ENCODE measurements at places on chromosomes 3 and 15.
A peak's percentile ranks its signal among the peaks of the same experiment; 100 is the strongest.

DNA sequence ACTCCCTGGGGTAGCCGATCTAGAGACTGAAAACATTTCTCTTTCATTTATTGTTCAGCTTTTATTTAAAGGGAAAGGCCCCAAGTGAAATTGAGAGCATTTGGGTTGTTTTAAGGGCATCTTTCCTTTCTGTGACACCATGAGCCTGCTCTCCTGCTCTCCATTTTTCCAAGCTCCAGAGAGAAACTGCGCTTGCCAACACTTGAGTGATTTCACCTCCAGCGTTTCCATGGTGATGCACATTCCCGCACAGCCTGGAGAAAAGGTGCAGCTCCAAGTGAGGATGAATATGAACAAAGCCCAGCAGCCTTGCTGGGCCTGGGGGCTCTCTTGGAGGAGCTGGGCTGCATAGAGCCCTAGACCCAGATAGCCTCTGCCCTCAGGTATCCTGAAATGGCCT lies 159.2 kb upstream of the PPP2R3A start:
- no peak for DNase-seq

DNA sequence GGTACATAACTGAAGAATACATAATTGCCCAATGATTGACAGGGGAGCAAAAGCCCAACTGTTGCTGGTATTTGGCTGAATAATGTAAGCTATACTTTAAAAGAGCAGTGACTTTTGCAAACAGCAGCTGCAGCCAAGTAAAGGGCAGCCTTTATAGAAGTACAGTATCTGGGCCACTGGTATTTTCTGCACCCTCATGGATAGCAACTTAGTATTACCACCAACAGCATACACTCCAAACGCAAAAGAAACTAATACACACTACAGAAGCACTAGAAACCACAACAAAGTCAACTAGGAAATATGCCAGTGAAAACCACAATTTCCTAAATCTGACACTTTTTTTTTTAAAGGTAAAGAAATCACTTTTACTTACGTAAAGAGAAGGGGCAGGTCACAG lies 206.1 kb downstream of the TIGIT start:
- no peak for DNase-seq

DNA sequence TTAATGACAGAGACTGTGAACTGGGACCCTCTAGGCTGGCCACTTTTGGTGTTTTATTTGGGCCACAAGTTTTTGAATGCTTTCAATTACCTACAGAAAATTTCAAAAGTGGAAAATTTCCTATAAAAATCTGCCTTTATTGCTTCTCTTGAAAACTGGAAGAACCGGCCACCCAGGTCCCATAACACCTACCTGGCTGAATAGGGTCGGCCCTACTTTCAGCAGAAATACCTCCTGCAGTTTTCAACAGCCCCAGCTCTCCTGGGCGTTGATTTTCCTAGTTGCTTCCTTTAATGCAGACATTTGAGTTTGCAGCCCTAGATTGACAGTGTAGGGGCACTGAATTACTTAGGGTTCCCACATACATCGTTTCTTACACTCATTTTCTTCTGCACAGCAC lies 719 bp upstream of the SRPRB start:
- DNase-seq: no peak

DNA sequence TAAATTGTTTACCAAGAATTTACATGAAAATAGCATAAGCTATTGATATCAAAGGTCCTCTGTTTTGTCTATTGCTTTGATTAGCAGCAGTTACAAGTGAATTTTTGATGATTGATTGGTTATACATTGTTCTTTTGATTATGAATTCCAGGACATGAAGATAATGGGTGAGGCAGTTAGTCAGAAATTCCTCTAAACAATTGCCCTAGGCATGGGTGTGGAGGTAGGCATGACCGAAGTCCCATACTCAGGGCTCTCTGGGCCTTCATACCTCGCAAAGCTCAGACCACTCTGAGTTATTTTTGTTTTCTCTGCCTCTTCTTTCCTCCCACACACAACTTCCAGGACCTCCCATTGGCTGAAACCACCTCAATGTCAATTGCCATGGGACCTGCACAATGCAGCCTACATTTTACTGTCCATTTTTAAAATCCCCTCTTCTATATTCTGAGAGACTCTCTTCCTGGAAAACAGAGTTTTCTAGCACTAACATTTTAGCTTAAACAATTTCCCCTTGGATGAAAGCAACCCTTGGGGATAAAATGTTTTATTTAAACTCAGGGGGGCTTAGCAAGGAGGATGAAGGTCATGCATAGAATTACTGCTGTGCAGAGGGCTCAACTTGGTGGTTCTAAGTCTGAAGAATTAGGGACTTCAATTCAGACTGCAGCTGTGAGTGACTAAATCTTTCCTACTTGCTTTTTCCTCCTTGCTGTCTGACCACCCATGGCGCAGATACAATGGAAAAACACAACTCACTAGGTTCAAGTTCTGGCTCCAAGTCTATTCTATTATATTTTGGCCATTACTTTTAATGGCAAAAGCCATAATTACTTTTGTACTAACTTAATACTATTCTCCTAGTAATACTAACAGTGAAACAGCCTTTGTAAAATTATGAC lies 594.8 kb downstream of the NTRK3 start:
- no peak for DNase-seq

- DNase-seq: no peak
These were observed 9.1 kb downstream of the CDAN1 start for GRCh38 chr15:42727750-42728381.

DNA sequence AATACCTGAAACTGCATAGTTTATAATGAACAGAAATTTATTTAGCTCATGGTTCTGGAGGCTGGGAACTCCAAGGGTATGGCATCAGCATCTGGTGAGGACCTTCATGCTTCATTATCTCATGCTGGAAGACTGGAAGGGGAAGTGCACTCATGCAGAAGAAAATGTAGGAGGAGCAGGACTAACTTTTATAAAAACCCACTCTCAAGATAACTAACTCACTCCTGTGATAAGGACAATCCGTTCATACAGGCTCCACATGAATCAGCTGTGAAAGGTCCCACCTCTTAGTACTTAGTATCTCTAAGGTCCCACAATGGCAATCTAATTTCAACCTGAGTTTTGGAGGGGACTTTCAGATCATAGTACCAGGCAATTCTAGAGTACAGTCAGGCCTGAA lies 33.6 kb upstream of the APH1B start:
- DNase-seq: no peak

DNA sequence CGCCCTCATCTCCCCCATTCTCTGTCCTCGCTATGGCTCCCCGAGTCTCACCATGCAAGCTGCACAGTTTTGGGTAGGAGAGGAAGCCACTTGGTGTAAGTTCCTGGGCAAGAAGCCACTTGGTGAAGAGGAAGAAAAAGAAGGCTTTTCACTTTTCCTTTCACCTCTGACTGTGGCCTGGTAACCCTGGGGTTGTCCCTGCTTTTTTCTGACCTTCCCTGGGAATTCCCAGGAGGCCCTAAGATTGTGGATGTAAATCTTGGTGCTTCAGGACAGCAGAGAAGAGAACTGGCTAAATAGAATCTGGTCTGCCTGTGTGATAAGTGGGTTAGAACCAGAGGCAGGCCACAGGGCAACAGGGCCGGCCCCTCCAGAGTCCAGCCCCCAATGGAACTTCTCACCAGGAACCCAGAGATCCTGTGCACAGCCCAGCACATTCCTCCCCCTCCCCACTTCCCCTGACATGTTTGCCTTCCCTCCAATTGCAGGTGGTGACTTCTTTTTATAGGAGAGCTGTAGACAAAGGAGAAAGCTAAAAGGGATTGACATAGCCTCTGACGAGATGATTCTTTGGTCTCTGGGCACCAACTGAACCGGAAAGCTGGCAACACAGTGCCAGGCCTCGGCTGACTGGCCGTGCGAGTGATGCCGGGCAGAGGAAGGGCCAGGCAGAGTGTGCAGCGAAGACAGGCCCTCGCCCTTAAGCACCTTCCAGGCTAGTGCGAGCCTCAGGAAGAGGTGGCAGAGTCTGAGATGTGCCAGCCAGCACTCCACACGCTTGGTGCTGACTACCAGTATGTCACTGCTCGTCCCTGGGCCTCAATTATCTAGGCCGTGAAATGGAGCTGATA lies 19.4 kb upstream of the SKOR1 start:
- DNase-seq: no peak

DNA sequence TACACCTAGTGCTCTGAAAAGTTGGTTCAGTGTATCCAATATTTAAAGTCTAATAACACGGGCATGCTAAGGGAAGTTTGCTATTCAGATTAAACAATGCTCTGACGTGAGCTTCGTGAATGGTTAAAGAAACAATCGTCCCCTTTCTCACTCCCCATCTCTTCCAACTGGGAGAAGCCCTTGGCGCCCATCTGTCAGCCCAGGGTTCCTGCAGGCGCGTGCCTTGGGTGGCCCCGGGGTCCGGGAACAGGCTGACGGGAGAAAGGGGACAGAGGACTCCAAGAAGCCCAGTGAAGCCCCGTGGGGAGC lies 413 bp downstream of the SEC22C start:
- no peak for DNase-seq

GRCh38 chr3:71103430-71103921 lies 480.1 kb downstream of the FOXP1 start:
- DNase-seq: peak; percentile 36

DNA sequence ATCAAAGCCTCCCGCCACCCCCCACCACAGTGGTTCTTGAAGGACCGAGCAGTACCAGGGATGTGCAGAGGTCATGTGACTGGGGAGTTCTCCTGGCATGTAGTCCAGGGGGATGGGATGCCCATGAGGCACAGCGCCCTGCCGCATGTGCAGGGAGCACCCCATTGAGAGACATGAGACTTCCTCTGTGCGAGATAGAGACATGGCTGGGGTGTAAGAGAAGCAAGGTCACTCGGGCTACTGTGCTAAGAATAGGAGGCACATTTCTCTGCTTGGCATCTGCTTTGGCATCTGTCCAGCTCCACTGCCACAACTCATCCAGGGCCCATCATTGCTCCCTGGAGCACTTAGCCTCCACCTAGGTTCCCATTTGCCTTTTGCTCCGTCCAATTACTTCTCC lies 2.4 kb upstream of the CYP1A1 start:
- DNase-seq: no peak

GRCh38 chr3:113898892-113899291 lies 48.9 kb upstream of the ZDHHC23 start:
- DNase-seq: no peak

GRCh38 chr3:103127737-103128136 lies 692.9 kb downstream of the ZPLD1 start:
- no peak for DNase-seq

- no peak for DNase-seq
These were observed 5.8 kb downstream of the ISLR start for GRCh38 chr15:74179101-74179841.

DNA sequence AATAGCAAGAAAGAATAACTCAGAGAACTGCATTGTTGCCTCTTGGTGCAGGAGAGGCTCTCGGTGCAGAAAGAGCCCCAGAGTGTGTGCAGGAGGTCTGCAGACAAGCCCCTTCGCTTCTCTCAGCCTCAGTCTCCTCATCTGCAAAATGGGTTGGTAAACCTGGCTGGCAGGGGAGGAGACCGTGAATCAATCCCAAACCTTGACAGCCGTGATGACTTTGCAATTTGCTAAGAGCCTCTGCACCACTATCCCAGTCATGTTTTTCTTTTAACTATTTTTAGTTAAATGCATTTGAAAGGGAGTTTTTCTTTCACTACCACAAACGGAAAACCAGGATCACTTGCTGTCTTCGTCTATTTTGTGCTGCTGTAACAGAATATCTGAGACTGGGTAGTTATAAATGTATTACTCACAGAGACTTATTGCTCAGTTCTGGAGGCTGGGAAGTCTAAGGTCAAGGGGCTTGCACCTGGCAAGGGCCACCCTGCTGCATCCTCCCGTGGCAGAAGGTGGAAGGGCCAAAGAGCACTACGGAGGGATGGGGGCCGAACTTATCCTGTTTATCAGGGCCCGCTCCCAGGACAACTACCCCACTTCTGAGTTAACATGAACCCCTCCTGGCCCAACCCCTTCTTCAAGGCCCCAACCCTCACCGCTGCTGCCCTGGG lies 14.2 kb upstream of the IQSEC1 start:
- no peak for DNase-seq

- no peak for DNase-seq
These were observed 25.3 kb downstream of the LRRC49 start for GRCh38 chr15:70917955-70918354.

- peak; percentile 50 for DNase-seq
These were observed at the start of gene GYG1 for GRCh38 chr3:148991219-148992026. Gene GYG1 (plus strand): TSS chr3:148991540. CDS start chr3:148991641, 101 bp downstream.

DNA sequence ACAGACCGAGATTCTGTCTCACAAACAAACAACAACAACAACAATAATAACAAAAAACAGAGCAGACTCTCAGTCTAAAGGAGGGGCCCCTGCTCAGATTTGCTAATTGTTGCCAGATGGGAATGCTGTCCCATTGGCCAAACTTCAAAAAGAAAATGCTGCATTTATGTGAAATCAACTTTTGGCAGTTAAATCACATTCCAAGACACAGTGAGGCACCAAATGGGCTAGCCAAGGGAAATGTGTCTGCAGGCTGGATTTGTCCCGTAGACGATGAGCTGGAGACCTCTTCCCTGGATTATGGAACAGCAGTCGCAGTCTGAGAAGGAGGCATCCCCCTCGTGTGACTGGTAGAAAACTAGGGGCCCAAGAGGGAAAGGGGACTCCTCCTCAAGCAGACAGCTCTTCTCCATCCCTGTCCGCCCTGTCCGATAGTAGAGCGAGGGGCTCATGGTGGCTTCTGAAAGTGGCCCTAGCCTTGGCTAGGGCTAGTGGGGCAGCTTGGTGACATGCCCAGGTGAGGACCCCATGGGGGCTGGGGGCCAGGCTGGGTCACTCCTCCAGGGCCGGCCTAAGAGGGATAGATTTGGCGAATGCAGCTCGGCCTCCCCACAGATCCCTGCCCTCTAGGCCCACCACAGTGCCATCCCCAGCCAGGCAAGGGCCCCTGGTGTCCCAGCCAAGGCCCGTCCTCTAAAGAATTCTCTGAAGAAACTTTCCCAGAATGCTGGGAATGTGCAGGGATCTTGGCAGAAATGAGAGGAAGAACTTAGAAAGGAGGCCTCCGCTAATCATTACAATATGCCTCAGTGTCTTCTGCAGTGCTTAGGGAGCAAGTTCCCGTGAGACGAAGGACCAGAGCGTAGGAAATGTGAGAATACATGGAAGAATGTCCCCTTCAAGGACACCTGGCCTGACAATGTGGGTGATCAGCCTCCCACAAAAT lies 2.0 kb downstream of the SLC22A14 start:
- no peak for DNase-seq

- no peak for DNase-seq
These were observed 1.9 kb downstream of the TMIE start for GRCh38 chr3:46703013-46703520.

- DNase-seq: no peak
These were observed 678 bp downstream of the SEMA7A start for GRCh38 chr15:74432968-74433591.

DNA sequence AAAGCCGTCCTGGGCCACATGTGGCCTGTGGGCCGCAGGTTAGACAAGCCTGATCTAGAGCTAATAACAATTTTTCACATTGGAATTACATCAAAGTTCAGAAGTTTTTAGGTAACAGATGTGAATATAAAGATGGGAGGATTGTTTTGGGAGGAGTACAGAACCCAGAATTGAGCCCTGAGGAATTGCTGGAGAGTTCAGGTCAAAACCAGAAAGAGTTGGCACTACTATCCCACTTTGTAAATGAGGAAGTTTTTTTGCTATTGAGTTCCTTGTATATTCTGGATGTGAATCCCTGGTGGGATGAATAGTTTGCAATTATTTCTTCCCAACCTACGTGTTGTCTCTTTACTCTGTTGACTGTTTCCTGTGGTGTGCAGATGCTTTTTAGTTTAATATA lies 109.5 kb upstream of the LIPC start:
- DNase-seq: no peak
